Psoas muscle (tissue), 8 donors: ENCODE measurements at places on chromosomes 13 and 19. TPM values are rescaled to one million over a fixed set of nuclear protein-coding genes. Genes with fewer than 3 reads are reported as not detected.
A peak's percentile ranks its signal among the peaks of the same experiment; 100 is the strongest.

DNA sequence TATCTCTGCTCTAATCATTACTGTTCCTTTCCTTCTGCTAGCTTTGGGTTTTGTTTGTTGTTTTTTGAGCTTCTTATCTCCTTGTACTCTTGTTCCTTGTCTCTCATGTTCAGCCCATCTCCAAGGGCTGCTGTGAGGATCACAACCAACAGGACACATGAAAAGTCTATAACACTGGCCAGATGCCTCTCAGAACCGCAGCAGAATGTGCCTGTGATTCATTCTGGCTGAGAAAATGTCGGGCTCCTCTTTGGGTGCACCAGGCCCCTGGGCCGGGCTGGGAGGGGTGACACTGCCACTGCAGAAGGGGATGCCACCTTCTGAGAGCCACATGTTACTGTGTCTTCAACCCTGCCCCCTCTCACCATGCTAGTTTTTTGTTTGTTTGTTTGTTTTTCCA is 48.0 kb downstream of the GGACT start:
- no peak for DNase-seq

GRCh38 chr13:87999788-88000187 is 328.6 kb downstream of the SLITRK5 start:
- no peak for DNase-seq

GRCh38 chr13:47708386-47708785 is 292.7 kb downstream of the SUCLA2 start:
- no peak for DNase-seq

DNA sequence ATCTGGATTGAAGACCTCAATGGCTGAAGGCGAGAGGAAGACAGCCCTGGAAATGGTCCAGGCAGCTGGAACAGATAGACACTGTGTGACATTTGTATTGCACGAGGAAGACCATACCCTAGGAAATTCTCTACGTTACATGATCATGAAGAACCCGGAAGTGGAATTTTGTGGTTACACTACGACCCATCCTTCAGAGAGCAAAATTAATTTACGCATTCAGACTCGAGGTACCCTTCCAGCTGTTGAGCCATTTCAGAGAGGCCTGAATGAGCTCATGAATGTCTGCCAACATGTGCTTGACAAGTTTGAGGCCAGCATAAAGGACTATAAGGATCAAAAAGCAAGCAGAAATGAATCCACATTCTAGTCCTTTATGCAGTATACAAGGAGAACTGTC is 1.2 kb downstream of the POLR1D start:
- no peak for DNase-seq

- no peak for DNase-seq
These were observed 13.1 kb downstream of the ACP7 start for GRCh38 chr19:39097299-39097698.

DNA sequence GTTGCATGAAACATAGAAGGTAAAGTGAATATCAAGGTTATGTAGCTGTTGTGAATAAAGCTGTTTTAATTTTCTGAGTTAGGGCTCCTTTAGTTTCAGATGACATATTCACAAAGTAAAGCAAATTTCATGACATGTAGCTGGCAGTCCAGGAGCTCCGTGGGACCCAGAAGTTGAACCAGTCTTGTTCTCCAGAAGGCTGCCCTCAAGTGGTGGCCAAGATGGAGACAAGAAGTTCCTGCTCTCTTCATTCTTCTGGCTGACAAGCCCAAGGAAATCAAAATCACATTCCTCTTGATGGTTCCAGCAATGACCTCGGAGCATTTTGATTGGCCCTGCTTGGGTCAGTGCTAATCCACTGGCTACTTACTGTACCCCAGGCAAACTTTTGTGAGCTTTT is 128.7 kb downstream of the LIG4 start:
- DNase-seq: no peak

The EML2 gene
- polyA plus RNA-seq: 8.3 TPM

The KLK2 gene
- polyA plus RNA-seq: not detected

The ZNF615 gene
- polyA plus RNA-seq: 3.3 TPM

GRCh38 chr19:1513499-1514294 is 878 bp upstream of the ADAMTSL5 start:
- DNase-seq: peak; percentile 63
